Stimulated activated CD4-positive, alpha-beta T cell treated with anti-CD3 and anti-CD28 coated beads, TNF-alpha, amount 100 ng/mL, for 4 hours (primary cell): ENCODE measurements at places on chromosomes 12 and 14.

DNA sequence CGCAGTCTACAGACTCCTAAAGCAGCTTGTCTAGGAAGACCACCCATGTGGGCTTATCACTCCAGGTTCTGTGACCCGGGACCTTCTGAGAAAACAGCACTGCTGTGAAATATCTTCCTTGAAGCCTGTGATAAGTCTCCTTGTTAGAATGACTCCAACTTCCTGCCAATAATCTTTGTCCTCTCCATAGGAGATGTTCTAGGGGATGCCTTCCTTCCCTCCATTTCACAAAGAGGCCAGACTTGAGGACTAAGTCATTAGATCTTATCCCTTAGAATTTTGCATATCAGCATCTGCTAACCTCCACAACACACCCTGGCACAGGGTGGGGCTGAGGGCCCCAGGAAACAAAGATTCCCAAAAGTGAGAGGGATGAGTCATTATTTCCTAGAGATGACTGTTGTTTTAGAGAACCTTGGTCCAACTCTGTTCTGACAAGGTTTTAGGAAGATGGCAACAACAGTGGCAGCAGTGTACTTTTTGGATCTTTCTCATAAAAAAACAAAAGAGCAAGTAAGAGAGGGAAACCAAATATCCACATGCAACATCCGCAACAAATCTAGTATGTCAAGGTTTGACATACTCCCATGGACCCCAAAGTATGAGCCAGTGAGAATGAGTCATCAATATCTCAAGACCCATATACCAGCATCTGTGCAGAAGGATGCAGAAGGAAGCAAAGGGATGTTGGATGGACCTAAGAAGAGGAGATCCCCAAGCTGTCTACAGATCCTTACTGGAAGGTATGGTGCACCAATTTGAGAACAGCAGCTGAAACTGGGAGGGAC is 6.0 kb downstream of the LTB4R start:
- no peak for DNase-seq

DNA sequence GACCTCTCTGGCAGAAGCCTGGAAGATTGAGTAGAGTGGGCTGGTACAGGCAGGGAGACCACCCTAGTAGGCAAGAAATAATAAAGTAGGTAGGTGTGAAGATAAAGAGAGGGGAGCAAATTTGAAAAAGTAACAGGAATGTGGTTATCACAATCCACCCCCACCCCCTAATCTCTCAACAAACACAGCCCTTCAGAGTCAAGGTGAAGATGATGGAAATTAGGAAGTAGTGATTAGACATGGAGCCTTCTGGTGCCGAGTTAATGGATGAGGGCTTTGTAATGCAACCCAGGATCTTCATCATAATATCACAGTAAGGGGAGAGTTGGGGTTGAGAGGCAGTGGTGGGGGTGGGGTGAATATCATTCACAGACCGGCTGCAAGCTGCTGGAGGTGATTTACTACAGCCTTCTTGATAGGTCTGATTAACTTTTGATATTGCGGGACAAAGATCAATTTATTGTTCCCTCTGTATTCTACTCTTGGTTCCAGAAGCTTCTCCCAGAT is 29.2 kb upstream of the CRY1 start:
- DNase-seq: no peak

- DNase-seq: no peak
Measured at GRCh38 chr12:67082221-67082620, 186.9 kb upstream of the CAND1 start.

DNA sequence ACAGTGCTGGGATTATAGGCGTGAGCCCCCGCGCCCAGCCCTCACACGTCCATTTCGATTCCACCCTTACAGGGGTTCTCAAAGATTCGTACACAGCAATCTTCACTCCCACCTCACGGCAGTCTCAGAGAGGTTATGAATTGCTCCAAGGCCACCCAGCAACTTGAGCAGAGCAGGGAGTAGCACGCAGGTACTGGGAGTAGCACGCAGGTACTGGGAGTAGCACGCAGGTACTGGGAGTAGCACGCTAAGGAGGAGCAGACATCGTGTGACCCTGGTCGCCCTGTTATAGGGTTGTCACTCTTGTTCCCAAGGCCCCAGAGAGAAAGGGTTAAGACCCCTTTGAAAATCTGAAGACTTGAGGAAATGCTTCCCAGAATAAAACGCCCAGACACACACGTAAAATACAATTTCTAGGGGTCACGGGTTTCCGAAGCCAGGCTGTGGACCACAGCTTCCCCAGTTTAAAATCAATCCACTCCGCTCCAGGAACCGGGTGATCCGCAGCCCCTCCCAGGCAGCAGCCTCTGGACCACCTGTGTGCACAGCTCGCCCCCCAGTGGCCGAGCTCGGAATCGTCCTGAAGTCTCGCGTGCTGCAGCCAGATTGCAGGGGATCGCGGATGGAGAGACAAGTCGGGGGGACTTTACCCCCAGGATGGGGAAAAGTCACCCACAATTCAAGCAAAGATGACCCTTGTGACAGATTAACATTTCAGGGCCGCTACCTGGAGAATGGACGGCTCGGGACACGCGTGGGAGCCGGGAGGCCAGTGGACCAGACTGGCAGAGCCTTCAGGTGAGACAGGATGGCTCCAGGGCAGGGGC is 92.0 kb downstream of the SCARB1 start:
- peak; percentile 82 for DNase-seq

- DNase-seq: no peak
Measured at GRCh38 chr14:102492531-102492910, 17.1 kb downstream of the ANKRD9 start.

GRCh38 chr14:33774723-33775470 is 176.0 kb downstream of the EGLN3 start:
- no peak for DNase-seq

- no peak for DNase-seq
Measured at GRCh38 chr14:28613532-28613931, 153.1 kb upstream of the FOXG1 start.

DNA sequence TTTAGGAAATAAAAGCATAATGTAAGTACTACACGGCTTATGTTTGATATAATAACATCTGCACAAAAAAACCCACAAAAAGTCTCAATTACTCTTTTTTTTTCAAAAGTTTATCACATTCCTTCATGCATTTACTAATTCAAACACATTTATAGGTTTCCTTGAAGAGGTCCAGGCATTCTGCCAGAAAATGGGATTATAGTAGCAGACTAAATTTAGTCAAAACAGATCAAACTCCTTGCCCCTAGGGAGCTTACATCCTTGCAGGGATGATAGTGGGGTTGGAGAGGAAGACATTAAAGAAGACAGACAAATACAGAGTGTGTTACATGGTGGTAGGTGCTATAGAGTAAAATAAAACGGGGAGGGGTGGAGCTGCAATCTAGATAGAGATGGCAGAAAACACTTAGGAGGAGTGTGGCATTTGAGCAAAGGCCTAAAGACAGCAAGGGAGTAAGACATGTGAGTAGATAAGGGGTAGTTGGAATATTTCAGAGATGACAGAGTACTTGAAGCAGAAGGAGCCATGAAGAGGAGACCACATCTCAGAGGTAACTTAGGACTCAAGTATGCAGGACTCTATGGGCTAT is 266.9 kb downstream of the PPFIA2 start:
- no peak for DNase-seq

DNA sequence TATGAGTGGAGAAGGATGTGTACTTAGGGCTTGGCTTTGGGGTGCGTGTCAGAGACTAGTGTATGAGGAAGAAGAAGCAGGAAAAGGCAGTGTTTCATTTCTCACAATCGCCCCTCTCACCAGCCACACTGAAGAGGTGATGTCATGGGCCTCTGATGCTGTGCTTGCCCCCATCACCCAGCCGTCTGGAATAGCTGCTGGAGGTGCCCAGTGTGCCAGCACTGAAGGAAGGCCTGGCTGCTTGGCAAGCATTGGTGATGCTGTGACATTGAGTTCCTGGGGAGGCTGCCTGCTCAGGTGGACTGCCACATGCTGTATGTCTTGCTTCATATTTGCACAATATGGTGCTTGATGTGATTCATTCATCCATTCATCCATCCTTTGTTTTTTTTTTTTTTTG is 56.2 kb downstream of the CRADD start:
- no peak for DNase-seq

DNA sequence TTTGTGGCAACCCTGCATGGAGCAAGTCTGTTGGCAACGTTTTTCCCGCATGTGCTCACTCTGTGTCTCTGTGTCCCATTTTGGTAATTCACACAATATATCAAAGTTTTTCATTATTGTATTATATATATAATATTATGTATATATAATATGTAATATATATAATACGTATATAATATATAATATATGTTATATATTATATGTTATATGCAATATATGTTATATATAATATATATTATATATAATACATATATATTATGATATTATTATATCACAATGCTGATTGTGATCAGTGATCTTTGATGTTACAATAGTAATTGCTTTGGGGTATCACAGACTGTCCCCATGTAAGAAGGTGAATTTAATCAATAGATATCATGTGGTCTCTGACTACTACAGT is 84.8 kb downstream of the BICD1 start:
- DNase-seq: no peak

GRCh38 chr12:108622921-108623514 is 10.7 kb downstream of the SELPLG start:
- no peak for DNase-seq

- no peak for DNase-seq
Measured at GRCh38 chr12:103494051-103494733, 1.6 kb downstream of the C12orf42 start.

DNA sequence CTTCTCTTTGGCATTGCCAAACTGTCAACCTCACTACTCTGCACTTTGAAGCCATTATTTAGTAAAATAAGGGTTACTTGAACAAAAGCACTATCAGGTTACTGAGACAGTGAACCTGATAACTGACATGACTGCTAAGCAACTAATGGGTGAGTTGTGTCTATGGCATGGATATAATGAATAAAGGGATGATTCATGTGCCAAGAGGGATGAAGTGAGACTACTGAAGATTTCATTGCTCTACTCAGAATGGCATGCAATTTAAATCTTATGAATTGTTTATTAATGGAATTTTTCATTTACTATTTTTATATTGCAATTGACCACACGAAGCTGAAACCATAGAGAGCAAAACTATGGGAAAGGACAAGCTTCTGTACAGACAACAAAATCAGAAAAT is 74.4 kb downstream of the CEP128 start:
- DNase-seq: no peak

GRCh38 chr14:95097385-95097784 is 59.9 kb downstream of the DICER1 start:
- no peak for DNase-seq

GRCh38 chr12:89863493-89863938 is 154.9 kb upstream of the ATP2B1 start:
- DNase-seq: no peak

GRCh38 chr14:33432407-33433023 is 493.8 kb downstream of the NPAS3 start:
- no peak for DNase-seq

GRCh38 chr12:57451233-57451778 is 3.8 kb upstream of the INHBE start:
- DNase-seq: no peak

GRCh38 chr12:109092497-109093021 is 713 bp downstream of the ALKBH2 start:
- no peak for DNase-seq

DNA sequence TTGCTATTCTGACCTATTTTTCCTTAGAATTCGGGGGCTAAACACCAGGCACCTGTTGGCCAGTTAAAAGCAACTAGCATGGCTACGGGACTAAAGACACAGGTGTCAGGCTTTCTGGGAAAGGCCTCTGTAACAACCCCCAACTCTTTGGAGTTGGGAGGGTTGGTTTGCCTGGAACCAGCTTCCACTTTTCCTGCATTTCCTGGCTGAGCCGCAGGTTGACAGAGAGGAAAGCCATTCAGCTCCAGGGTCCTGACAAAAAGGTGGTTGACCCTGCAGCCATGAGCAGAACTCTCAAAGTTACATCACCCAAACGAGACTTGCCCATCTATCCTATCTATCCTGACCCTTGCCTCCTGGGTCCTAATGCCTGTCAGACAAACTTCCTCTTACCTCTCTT is 375.4 kb upstream of the SFSWAP start:
- no peak for DNase-seq

- DNase-seq: no peak
Measured at GRCh38 chr12:6754411-6754810, 1.5 kb upstream of the MLF2 start.

DNA sequence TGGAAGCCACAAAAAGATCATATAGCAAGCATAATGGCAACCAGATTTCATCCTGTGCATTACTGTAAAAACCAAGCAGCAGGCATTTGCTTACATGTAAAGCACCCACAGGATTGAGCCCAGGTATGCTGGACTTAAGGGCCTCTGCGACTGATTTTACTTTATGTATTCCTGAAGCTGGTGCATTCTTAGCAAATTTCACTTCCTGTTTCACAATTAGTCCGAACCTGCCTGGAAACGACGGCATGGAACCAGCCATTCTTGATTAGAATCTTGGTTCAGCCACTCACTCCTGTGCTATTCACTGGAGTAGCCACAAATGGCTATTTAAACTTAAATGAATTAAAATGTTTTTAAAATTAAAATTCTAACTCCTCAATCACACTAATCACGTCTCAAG is 239.2 kb downstream of the NUAK1 start:
- no peak for DNase-seq

DNA sequence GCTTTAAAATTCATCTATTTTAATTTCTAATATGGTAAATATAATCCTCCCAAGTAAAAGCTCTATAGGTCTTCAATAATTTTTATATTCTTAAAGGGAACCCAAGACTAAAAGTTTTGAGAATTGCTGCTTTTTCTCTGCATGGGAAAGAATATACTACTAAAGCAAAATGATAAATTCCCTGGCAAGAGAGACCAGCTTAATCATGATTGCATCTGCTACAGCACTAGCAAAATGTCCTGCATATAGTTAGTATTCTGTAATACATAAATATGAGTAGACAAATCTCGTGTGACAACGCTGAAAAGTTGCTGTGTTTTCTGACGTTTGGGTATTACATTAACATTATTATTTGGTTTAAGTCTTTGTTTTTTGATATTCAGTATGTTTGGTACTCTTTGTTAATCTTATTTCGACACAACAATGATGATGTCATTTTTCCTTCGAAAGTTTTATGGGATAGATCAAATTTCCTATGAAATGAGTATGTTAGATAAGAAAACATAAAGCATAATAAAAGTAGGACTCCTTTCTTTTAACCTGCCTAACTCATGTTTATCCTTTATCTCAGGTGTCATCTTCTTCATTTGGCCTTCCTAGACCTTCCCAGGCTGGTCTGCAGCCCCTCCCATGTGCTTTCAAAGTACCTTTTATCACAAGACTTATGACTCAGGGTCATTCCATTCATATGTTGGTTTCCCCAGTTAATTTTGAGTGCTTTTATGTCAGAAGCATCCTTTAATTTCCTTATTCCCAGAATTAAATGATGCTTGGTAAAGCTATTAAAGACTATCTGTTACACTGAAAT is 321.9 kb downstream of the RAD51B start:
- no peak for DNase-seq

- no peak for DNase-seq
Measured at GRCh38 chr12:114414866-114415524, 9.1 kb upstream of the TBX5 start.

GRCh38 chr14:55085060-55085660 is 33.7 kb downstream of the MAPK1IP1L start:
- DNase-seq: no peak
